ENCODE measurements at places on chromosomes 11 and 22.

- no peak for DNase-seq
These were observed 161.4 kb downstream of the METTL15 start for GRCh38 chr11:28269586-28269985.

GRCh38 chr11:82521427-82521826 is 212.2 kb downstream of the FAM181B start:
- no peak for DNase-seq

DNA sequence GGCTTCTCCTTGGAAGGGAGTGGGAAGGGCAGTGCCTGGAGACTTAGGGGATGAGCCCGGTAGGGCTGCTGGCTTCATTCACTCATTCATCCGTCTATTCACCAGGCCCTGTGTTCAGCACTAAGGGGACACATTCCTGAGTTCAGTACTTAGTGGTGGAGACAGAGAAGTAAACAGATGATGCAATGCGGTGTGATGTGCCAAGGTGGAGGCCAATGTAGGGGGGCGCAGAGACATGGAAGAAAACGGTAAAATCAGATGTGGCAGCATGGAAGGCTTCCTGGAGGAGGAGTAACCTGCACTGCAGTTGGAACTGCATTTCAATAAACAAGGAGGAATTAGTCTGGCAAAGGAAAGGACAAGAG is 21.3 kb downstream of the GRIK4 start:
- no peak for DNase-seq

GRCh38 chr11:47061429-47062178 is 115.1 kb downstream of the ARFGAP2 start:
- peak; percentile 35 for DNase-seq

GRCh38 chr11:90558328-90558865 is 335.5 kb upstream of the CHORDC1 start:
- DNase-seq: no peak

- DNase-seq: no peak
These were observed 3.7 kb downstream of the SLC39A13 start for GRCh38 chr11:47411884-47412746.

DNA sequence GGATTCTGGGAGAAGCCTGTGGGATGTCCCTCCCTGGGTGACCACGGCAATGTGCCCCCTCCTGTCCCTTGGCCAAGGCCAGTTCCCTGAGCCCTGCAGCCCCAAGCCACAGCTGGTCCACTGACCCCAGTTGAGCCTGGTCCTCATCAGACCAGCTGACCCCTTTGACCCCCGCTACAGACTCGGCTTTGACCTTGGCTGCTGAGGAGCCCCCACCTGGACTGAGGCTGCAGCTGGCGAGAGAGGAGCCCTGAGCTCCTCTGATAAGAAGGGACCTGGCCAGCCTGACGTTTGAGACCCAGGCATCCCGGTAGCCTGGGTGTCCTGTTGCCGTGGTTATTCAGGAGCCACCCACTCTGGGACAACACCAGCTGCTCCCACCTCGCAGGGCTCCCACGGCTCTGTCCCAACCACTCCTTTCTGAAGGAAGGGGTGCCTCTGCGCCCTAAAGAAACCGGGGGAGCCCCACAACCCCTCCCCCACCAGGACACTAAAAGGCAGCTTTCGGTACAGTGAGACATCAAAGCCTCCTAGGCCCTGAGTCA is 3.0 kb downstream of the ASCL2 start:
- DNase-seq: no peak

DNA sequence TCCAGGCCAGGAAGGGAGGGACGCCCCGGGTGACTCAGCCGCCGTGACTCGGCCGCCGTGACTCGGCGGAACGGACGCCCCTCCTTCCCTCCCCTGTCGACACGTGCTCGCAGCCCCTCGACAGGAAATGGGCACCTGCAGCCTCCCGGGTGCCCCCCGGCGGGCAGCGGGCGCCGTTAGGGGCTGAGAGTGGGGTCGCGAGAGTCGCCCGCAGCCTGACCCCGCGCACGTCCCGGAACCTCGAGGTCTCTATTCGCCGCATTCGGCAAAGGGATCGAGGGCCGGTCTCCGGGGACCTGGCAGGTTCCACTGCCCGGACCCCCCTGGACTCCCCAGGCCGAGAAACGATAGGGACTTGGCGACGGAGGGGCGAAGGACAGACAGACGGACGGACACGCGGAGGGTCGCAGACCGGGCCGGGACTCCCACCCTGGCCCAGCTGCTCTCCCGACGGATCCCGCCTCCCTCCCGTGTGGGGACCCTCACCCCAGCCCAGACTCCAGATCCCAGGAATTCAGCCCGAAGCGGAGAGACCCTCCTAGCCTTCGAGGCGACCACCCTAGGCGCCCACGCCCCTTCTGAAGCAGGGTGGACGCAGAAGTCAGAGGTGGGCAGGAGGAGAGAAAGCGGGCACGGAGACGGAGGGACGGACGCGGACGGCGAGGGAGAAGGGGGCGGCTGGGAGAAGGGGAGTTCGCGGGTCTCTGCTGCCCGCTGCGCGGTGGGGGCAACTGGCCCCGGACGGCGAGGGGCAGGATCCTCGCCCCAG is 648 bp downstream of the FOSL1 start:
- DNase-seq: no peak

DNA sequence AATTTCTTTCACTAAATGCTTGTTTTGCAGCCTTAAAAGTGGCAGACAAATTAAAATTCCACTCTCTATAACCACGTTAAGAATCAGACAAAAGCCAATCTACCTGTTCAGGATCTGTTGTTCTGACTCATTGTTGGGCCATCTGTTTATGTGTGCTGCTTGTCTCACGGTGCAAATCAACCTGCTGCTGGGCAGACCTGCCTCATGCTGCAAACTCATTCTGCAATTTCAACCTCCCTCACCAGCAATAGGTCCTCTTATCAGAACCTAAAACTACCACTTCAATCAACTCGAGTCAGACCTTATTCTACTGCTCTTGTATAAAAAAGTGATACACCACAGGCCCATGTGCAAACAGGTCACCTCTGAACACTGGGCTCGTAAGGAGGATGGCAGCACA is 75.1 kb downstream of the LARGE2 start:
- no peak for DNase-seq

DNA sequence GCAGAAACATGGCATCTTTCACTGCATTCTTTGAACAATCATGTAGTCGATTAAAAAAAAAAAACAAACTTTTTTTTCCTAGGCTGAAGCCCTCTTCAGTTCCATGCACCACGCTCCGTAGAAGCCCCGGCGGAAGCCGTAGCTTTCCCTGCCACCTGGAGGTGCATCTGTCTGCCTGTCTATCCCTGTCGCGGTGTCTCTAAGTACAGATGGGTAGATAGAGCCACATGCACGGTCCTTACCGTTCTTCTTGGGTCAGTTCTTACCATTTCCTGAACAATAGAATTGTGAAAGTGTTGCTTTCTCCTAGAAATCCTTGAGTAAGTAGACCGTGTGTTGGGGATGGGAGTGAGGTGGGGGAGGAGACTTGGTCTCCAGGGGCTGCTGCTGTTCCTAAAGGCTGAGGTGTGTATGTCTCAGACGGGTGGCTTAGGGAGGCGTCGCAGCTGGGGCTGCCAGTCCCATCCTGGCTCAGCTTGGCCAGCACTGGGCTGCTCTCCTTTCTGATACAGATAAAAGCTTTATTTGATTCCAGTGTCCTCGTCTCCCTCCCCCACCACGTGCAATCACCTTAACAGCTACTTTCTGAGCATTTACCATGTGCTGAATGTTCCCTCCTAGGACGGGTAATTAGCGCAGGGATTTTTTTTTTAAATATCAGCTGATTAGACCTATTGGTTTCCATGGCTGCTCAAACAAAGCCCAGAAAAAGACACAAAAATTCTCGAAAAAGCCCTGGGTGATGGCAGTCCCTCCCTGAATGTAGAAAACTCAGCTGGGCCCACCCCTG is 46.8 kb downstream of the MACROD1 start:
- no peak for DNase-seq

DNA sequence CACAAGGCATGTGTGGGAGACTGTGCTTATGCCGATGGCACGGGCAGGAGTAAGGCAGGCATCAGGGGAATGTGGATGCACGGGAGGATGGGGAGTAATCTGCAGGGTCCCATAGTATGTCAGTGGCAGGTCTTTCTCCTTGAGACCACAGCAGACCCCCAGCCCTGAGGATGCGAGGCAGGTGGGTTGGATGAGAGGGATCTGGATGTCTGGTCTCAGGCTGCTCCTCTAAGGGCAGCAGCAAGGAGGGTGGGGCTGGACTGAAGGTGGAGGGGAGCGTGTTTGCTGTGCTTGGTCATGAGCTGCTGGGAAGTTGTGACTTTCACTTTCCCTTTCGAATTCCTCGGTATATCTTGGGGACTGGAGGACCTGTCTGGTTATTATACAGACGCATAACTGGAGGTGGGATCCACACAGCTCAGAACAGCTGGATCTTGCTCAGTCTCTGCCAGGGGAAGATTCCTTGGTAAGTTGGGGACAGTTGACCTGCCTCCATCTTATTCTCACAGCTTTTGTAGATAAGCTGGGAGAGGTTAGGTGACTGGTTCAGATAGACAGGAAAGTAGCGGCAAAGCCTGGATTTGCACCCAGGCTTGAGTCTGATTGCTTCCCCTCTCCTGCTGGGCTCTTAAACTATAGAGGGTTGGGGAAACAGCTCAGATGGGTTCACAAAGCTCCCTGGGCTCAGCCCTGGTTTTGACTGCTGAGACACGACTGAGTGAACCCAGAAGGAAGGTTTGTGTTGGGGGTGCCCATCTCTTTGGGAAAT is at the start of gene APOL1:
Gene APOL1 (plus strand): TSS at position 380 of the 769 bp plus-strand sequence. CDS start 1,823 bp downstream, outside the sequence.
- DNase-seq: no peak

DNA sequence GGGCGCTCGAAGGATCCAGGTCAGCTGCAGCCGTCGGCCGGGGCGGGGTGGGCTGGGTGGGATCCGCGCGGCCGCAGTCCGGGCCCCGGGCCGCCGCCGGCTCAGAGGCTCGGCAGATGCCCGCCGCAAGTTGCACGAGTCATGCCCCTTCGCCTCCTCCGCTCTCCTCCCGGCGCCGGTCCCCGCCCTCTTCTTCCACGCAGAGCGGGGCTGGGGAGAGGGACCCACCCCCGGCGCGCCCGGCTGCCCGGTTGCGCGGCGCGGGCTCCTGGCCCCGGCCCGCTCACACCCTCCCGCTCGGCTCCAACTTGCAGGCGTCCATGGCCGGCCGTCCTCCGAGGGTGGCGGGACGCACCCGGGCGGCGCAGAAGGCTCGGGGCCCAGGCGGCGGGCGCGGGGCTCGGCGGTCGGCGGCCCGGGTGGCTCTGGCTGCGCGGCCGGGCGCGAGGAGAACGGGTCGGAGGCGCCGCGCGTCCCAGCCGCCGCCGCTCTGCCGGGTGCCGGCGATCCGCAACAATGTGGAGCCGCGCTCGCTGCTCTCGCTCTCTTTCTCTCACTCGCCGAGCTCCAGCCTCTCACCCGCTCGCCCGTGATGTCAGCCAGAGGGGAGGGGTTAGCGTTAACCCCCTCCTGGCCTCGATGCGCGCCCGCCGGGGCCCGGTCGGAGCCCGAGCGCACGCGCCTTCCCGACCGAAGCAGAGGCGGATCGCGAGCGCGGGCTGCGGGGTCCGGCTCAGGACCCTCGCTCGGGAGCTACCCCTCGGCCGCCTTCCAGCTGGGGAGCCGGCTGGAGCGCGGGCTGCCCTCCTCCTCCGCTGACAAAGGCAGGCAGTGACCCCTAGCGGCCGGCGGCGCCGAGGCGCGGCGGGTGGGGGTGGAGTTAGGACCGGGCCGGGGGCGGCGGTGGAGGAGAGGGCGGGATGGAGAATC is at the start of gene NECTIN1:
Gene NECTIN1 (minus strand): TSS at position 550 of the 930 bp plus-strand sequence. CDS start 647 bp downstream, outside the sequence.
- DNase-seq: no peak

DNA sequence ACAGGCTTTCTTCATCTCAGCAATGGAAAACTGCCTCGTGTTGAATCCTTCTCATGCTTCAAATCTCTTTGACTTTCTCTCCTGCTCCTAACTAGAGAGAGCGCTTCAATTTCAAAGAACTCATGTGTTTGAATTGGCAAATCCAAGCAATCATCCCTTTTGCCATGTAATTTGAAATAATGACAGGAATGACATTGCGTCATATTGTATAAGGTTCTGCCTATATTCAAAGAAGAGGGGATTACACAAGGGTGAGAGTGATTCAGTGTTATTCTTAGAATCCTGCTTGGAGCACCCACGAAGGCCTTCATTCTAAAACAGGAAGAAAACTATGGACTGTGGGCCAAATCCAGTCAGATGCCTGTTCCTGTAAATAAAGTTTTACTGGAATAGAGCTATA is 720.6 kb downstream of the JRKL start:
- DNase-seq: no peak

GRCh38 chr22:25351631-25352293 is 132.3 kb downstream of the CRYBB2 start:
- no peak for DNase-seq

- DNase-seq: no peak
These were observed 138.2 kb downstream of the FBXO7 start for GRCh38 chr22:32612834-32613233.

GRCh38 chr11:9825315-9825714 is 161.4 kb downstream of the SWAP70 start:
- DNase-seq: no peak

DNA sequence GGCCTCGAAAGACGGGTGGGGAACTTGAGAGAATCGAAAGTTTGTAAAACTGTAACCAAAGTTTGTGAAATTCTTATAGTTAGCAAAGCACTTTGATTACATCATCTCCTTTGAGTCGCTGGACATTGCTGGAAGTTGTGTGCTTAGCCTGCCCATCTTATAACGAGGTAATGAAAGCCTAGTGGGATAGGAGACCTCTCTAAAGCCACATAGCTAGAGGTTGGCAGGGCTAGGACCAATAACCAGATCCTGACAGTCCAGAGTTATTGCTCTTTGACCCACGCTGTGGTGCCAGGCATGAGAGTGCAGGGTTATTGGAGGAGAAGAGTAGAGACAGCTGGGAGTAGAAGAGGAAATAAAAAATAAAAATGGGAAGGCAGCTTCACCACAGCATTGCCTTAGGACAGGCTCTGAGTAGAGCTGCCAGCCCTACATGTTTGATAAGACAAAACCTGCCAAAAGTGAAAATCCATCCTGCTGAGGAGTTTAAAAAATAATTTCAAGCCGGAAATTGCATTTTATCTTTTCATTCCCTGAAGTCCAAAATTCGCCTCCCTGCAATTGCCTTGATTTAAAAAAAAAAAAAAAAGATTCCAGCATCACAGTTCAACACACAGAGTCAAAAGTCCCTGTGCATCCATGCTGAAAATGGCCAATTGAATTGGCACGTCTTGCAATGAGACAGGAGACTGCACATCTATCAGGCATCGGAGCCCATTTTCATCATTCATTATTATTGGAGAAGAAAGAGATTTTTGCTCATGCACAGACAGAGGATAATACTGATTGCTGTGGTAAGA is 225.5 kb upstream of the POU2AF2 start:
- DNase-seq: no peak
